ENCODE measurements at places on chromosomes 4 and X. TPM values are rescaled to one million over a fixed set of nuclear protein-coding genes. Genes with fewer than 3 reads are reported as not detected.

GRCh38 chrX:19887911-19888879 is 795 bp upstream of the SH3KBP1 start:
- H3K4me3 ChIP-seq = peak overlapping the region; percentile 78
- peak overlapping the region; percentile 83 for H3K27ac ChIP-seq
- H3K36me3 ChIP-seq = no peaks in the 10 kb centered on the region
- peaks cover 15% of the 10 kb centered on the region for H3K27me3 ChIP-seq
- peaks cover 11% of the 10 kb centered on the region for H3K4me1 ChIP-seq
- peak; percentile 87 for DNase-seq

DNA sequence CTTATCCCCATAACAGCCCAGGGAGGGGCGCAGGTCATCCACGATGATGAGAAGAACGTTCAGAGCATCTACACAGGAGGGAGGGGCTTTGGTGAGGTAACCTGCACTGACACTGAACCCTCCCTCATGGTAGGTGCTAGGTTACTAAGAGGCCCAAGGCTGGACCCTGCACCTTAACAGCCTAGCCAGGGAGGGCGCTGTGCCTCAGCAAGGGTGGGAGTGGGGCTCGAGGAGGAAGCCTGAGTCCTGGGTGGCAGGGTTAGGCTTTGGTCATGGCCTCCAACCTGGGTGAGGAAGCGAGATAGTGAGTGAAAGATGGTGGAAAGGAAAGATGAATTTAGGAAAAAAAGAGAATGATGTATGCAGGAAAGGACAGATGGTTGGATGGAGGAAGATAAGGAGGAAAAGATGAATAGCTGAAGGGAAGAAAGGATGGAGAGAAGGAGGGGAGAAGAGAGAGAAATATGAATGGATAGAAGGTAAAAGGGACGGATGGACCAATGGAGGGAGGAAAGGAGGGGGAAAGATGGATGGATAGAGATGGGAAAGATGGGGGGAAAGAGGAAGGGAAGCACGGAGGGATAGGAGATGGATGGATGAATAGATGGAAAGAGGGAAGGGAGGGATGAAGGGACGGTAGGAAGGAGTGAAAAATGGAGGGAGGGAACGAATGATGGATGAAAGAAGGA is 736 bp downstream of the IDS start:
- no peak for DNase-seq
- H3K4me3 ChIP-seq = peak overlapping the region; percentile 77
- H3K27me3 ChIP-seq = no peaks in the 10 kb centered on the region
- peaks cover 16% of the 10 kb centered on the region for H3K36me3 ChIP-seq
- H3K27ac ChIP-seq = peak overlapping the region; percentile 66
- H3K4me1 ChIP-seq = peaks cover 12% of the 10 kb centered on the region

DNA sequence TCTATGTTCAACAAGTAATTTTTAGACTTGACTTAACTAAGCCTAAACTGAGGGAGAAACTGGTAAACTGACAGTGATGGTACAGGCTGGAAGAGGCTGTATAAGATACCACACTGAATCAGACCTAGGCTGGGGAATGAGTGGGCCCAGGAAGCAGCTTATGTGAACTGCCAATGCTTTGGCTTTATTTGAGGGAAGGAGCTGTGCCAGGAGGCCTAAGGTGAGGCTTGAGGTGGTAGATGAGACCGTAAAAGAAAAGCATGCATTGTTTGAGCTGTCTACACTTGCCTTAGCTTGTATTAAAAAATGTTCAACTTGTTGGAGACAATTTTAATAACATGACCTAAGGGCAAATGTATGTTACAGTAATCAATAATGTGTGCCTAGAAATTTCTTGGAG is 96.2 kb downstream of the RS1 start:
- H3K27ac ChIP-seq = peak overlapping the region; percentile 46
- DNase-seq = no peak
- no peaks in the 10 kb centered on the region for H3K4me1 ChIP-seq
- no peak overlapping the region for H3K4me3 ChIP-seq
- H3K27me3 ChIP-seq = no peaks in the 10 kb centered on the region
- no peaks in the 10 kb centered on the region for H3K36me3 ChIP-seq

DNA sequence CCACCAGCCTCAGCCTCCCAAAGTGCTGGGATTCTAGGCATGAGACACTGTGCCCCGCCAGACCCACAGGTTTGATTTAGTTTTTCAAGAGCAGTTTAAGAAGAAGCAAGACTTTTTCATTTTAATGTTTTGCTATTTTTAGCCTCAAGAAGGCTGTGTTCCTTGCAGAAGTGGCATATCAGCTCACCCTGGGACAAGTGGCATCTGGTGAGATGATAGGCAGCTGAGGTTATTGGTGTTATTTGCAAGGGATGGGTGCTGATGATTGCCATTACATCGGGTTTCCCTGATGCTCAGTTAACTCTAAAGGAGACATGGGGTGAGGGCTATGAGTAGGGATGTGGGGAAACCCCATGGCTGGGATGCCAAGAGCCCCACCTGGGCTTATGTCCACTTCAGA is 120.4 kb downstream of the MXRA5 start:
- H3K27me3 ChIP-seq = peaks cover under 1% of the 10 kb centered on the region
- no peak overlapping the region for H3K4me3 ChIP-seq
- DNase-seq = no peak
- H3K27ac ChIP-seq = no peak overlapping the region
- peaks cover 6% of the 10 kb centered on the region for H3K36me3 ChIP-seq

DNA sequence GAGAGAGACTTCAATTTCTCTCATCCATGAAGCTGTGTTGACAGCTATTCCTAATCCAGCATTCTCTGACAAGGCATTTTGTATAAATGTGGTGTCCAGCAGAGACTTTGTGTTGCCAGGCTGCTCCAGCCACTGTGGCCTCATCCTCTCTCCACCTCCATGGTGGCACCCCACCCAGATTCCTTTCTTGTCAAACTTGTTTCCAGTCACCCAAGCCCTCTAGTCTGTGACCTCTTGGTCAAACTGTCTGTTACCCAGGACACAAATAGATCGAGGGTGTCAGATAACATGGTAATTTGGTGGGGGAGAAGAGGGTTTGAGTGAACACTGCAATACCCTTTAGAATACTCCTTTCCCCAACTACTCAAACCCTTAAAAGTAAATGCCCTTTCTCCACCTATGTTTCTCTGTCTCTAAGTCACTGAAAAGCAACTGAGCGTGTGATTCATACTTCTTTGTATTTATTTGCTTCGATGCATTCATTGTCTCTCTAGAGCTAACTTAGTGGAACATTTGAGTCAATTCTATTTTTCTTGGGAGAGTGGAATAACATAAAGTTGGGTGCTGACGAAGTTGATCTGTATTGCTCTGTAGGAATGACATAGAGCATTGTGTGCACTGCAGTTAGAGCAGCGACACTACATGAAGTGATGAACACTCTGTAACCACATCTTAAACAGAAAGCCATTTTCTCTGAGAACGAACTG is 13.7 kb downstream of the PITX2 start:
- no peak overlapping the region for H3K4me3 ChIP-seq
- H3K27ac ChIP-seq = no peak overlapping the region
- no peak for DNase-seq
- no peaks in the 10 kb centered on the region for H3K4me1 ChIP-seq
- H3K36me3 ChIP-seq = no peaks in the 10 kb centered on the region

DNA sequence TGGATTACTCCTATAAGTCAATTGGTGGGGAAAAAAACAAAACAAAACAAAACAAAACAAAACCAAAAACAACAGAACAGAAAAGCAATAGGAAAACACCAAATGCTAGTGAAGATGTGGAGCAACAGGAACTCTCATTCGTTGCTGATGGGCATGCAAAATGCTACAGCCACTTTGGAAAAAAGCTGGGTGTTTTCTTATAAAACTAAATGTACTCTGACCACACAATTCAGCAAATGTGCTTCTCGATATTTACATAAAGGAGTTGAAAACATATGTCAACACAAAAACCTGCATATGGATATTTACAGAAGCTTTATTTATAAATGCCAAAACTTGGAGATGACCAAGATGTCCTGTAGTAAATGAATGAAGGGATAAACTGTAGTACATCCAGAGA is 703.6 kb upstream of the FAM241A start:
- H3K27me3 ChIP-seq = no peaks in the 10 kb centered on the region
- no peak overlapping the region for H3K27ac ChIP-seq
- no peak overlapping the region for H3K4me3 ChIP-seq

Gene ARX
- total RNA-seq = not detected

GRCh38 chrX:104166735-104167436 is 633 bp downstream of the FAM199X start:
- peaks cover 66% of the 10 kb centered on the region for H3K27me3 ChIP-seq
- peak overlapping the region; percentile 52 for H3K27ac ChIP-seq
- no peak for DNase-seq
- peak overlapping the region; percentile 76 for H3K4me3 ChIP-seq
- peaks cover 19% of the 10 kb centered on the region for H3K4me1 ChIP-seq
- H3K36me3 ChIP-seq = peaks cover 8% of the 10 kb centered on the region

DNA sequence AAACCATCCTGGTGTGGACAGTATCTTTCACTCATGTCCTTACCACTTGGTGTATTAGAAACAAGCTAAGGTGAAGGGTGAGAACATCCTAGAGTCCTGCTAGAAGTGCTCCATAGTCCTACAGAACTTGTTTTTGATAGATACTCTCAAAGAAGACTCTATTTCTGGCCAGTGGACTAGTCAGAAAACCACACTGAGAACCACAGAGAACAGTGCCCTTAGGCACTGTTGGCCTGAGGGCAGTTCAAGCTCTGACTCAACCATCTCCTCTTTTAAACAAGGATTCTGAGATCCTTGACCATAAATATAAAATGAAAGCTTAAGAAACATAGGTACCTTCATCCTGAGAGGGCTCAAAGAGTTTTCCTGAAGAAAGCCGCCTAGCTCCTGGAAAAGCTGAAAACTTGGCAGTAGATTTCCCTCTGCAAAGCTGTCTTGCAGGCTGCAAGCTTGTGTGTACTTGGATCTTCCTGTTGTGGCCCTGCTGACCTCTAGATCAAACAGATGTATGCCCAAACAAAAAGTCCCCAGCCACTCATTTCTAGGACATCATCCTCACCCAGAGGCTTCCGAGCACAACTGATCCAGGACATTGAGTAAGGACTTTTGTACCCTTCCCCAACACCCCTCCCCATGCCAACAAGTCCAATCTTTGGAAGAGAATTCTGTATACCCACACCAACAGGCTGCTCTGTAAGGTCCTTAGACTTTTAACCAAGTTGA is 111.6 kb upstream of the CXCL13 start:
- no peak overlapping the region for H3K4me3 ChIP-seq
- peaks cover 10% of the 10 kb centered on the region for H3K4me1 ChIP-seq
- H3K27ac ChIP-seq = no peak overlapping the region

GRCh38 chrX:24377195-24377594 is 16.8 kb downstream of the SUPT20HL1 start:
- no peak overlapping the region for H3K4me3 ChIP-seq
- no peaks in the 10 kb centered on the region for H3K36me3 ChIP-seq
- H3K27ac ChIP-seq = no peak overlapping the region

- no peaks in the 10 kb centered on the region for H3K4me1 ChIP-seq
- DNase-seq = no peak
- H3K27ac ChIP-seq = no peak overlapping the region
- H3K27me3 ChIP-seq = no peaks in the 10 kb centered on the region
These were observed 121.0 kb downstream of the PPA2 start for GRCh38 chr4:105352826-105353225.
